T-helper 22 cell (primary cell): ENCODE measurements at places on chromosomes 6 and 20.

GRCh38 chr6:20408851-20409250 lies 7.2 kb downstream of the E2F3 start:
- no peak for DNase-seq

DNA sequence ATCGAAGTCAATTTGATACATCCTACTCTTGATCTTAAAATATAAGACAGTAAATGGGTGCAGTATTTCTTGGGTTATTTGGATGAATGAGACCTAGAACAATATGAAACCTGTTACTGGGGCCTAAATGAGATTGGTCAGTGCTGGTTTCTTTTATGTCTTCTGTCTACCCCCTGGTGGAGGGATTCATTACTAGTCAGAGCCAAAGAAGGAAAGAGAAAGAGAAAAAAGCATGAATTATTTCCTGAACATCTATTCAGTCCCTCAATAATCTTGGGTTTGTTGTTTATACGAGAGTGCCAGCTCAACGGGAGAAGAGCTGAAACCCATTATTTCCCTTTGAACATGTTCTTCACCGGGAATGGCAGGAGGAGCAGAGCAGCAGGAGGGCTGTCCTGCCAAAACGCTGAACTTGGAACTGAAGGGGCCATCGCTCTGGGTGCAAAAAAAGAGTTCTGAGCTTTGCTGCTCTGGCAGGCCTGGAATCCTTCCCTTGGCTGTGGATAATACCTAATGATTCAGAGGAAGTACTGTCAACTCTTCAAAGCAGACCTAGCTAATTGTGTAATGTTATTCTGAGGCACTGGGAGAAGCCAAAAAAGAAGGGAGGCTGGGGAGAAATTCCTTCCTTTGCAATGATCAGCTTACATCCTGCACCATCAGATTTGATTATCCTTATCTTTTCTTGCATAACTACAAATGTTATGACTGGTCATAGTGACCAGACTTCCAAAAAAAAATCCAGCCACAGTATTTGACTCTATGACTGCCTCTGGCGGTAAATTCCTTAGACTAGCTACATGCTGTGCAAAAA lies 72.0 kb downstream of the BLOC1S5 start:
- no peak for DNase-seq

DNA sequence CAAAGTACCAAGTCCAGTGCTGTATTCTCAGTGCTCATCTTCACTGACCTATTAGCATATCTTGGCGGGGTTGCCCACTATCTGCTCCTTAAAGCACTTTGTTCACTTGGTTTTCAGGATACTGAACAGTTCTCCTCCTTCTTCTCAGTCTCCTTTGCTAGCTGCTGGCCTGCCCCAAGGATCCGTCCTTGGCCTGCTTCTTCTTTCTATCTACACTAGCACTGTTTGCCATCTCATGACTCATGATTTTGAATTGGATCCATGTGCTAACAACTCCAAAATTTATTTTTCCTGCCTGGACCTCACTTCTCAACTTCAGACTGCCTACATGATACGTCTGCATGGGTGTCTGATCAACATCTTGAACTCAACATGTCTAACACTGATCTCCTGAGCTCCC lies 15.5 kb downstream of the TPD52L1 start:
- DNase-seq, result no peak

- no peak for DNase-seq
Observed at GRCh38 chr6:49736017-49736508, 8.1 kb downstream of the CRISP3 start.
